ENCODE measurements at places on chromosomes 6 and 20. TPM values are rescaled to one million over a fixed set of nuclear protein-coding genes. Genes with fewer than 3 reads are reported as not detected.

LTB gene
- 0.53 TPM for total RNA-seq

XKR7 gene
- total RNA-seq = 0.02 TPM

BPIFB1 gene
- 0.17 TPM for total RNA-seq

SULF2 gene
- total RNA-seq = 23.5 TPM

ARFGEF3 gene
- 0.69 TPM for total RNA-seq

TMEM181 gene
- 14.1 TPM for total RNA-seq

NHLRC1 gene
- total RNA-seq = 1.8 TPM

ZBTB46 gene
- total RNA-seq = 0.82 TPM

PRKN gene
- not detected for total RNA-seq

HLA-DRB1 gene
- total RNA-seq = not detected

TRDN gene
- total RNA-seq = not detected

FNDC1 gene
- 0.13 TPM for total RNA-seq

PAK5 gene
- not detected for total RNA-seq

BANF2 gene
- total RNA-seq = not detected

ERGIC3 gene
- total RNA-seq = 245 TPM

All from A549 treated with Mapracorat at 1 μM for 4 hours (cell line).